ENCODE measurements at places on chromosomes 2 and 18. TPM values are rescaled to one million over a fixed set of nuclear protein-coding genes. Genes with fewer than 3 reads are reported as not detected.

GRCh38 chr2:42951263-42951938 is 159.0 kb upstream of the HAAO start:
- no peak for DNase-seq

DNA sequence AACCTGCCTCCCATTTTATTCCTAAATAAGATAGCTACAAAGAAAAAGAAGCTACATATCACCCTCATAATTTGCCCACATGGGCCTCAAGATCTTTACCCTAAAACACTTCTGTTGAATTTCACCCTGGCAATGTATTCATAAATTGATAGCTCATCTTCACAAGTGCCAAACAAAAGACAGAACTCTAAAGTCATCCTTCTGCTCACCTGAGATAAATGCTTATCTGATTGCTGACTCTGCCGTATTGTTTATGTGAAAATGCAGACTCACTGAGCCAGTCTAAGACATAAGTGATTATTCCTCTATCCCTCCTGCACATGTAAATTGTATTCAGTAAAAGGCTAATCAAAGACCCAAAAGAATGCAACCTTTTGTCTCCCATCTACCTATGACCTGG is 2.0 kb downstream of the RDH14 start:
- DNase-seq, result no peak

DNA sequence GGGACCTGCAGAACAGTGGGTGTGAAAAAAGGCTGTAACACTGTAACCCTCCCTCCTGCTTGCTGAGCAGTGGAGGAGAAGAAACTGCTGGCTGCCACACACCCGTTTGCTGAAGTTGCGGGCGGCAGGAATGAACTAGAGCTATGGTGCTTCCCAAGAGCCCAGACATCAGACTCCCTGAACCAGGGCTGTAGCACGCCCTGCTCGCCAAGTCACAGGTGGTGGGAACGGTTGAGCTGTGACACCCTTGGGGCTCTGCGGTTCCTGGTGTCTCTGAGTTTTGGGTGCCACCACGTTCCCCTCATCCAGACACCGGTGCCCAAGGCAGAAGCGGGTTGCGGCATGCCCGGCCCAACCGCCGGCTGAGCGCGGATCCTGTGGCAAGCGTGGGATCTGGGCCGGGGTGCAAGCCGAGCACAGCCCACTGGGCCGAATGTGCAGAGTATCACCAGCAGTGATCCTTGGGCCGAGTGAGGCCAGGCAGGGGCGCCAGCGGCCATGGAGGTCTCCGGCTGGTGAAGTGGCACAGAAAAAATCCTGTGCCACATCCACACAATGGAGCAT is 15.0 kb upstream of the ADI1 start:
- DNase-seq, result no peak

The OXER1 gene
- total RNA-seq, result not detected

DNA sequence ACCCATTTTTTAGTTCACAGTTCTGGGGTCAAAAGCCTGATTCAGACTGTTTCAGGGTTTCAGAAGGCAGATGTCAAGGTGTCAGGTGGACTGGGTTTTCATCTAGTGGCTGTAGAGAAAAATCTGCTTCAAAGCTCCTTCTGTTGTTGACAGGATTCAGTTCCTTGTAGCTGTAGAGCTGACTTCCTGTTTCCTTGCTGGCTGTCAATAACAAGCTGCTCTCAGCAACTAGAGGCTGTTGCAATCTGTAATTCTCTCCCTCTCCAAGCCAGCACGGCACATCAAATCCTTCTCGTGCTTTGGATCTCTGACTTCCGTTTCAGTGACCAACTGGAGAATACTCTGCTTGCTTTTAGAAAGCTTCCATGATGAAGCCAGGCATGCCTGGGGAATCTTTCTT is 179.4 kb downstream of the DOK6 start:
- no peak for DNase-seq

DNA sequence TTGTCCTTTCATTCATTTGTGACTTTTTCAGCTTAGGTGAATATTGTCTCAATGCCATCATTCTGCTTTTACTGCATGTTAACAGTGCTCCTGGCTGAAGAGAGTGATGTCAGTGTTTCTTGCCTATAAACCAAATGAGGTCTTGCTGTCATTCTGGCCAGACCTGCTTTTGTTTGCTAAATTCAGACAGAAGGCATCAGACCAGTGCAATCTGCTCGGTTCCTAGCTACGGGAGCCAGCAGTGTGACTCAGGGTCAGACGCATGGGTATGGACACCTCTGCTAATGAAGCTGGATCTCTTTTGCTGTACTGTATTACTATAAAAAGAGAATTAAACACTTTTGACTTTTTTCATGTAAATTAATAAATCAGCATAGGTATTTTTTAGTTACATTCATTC is 178.9 kb downstream of the TMEM182 start:
- DNase-seq, result no peak

The SP140 gene
- total RNA-seq, result 2.6 TPM

The RBM44 gene
- 0.54 TPM for total RNA-seq

- no peak for DNase-seq
These were observed 168.6 kb downstream of the HDAC4 start for GRCh38 chr2:239232195-239232578.

DNA sequence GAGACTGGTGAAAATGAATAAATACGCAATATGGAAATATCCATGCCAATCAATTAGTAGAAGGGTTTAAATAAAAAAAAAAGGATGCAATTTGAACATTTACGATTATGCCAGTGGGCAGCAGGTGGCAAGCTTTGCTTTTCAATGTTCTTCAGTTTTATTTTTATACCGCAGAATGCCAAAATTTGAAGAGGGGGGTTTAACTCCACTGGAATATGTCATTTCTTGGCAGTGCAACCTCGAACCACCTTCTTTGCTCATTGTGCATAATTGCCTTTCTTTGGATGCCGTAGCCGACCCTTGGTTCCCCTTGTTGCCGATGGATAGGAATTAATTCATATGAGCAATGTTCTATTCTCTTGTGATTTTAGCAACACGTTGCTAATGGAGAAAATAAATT is 88.0 kb downstream of the LTBP1 start:
- DNase-seq, result no peak
